ENCODE measurements at places on chromosomes 7 and 10.

GRCh38 chr10:131102676-131103075 is 208.8 kb downstream of the TCERG1L start:
- no peaks in the 10 kb centered on the region for H3K4me1 ChIP-seq
- no peaks in the 10 kb centered on the region for H3K36me3 ChIP-seq
- no peak overlapping the region for H3K27ac ChIP-seq
- DNase-seq, result no peak
- no peaks in the 10 kb centered on the region for H3K27me3 ChIP-seq

DNA sequence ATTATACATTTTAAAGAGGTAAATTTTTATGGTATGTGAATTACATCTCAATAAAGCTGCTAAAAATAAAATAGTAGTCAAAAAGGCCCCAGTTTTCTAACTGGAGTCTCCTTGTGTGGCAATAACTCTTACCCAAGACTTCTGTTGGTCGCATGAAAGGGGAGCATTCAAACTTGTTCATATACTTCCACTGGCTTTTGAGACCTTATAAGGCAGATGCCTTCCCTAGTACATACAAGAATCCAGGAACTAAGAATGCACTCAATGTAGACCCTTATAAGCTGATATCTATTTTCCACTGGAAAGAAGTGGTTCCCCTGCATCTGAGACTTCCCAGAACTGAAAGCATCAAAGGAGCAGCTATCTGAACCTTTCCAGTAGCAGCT is 13.0 kb downstream of the BCAP29 start:
- no peak for DNase-seq
- H3K4me3 ChIP-seq, result no peak overlapping the region
- H3K4me1 ChIP-seq, result no peaks in the 10 kb centered on the region

DNA sequence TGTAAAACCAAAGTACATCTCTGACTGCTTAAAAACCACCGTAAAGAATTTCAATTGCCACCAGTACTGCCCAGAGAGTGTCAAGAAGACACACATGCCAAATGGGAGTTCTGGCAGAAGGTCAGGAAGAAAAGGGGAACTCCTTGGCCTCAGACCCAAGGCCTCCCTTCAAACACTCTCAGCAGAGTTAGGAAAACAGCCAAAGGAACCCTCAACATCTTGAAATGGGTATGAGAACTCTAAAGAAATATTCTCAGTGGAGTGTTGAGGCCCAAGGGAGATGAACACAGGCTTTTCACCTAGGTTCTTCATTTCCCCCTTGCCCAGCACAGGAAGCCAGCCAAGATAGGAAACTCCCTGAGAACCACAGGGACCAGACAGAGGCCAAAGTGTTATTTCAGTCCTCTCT is 96.1 kb upstream of the ASAH2 start:
- no peak overlapping the region for H3K27ac ChIP-seq
- H3K27me3 ChIP-seq, result no peaks in the 10 kb centered on the region
- peaks cover 2% of the 10 kb centered on the region for H3K36me3 ChIP-seq
- H3K4me1 ChIP-seq, result no peaks in the 10 kb centered on the region
- no peak overlapping the region for H3K4me3 ChIP-seq

DNA sequence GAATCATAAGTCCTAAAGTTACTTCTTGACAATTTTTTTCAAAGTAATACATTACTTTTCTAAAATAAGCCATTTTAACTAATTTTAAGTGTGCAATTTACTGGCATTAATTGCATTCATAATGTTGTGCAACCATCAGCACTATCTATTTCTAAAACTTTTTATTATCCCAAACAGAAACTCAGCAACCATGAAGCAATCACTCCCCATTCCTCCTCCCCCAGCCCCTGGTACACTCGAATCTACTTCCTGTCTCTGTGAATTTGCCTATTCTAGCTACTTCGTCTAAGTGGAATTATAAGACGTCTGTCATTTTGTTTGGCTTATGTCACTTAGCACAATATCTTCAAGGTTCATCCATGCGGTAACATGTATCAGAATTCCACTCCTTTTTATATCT is 84.9 kb downstream of the MKX start:
- no peaks in the 10 kb centered on the region for H3K4me1 ChIP-seq
- no peaks in the 10 kb centered on the region for H3K27me3 ChIP-seq
- no peak for DNase-seq
- H3K4me3 ChIP-seq, result no peak overlapping the region

DNA sequence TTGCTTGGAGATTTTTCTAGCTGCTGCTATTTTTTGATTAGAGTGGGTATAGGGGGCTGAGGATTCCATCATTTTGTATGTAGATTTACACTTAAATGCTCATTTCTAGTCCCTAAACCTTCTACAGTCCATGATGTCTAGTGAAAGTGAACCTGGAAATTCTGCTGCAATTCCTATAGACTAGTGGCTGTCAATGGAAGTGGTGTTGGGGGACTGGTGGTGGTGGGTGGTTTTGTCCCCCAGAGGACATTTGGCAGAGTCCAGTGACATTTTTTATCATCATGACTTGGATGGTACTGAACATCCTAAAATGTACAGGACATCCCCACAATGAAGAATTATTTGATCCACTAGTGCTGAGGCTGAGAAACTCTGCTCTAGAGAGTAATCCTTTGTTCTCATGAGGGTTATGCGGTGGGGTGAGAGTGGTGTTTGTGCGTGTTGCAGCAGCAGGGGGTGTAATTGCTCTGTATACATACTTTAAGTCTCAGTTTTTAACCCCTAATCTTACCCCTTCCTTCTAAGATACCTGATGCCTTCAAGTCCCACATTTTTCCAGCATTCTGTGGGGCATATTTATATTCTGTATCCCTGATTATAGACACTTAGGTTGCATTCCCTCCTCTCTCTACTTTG is 35.0 kb downstream of the KIF11 start:
- H3K27me3 ChIP-seq, result no peaks in the 10 kb centered on the region
- DNase-seq, result no peak
- H3K4me3 ChIP-seq, result no peak overlapping the region
- H3K27ac ChIP-seq, result no peak overlapping the region

GRCh38 chr7:1977059-1977875 is 255.5 kb downstream of the MAD1L1 start:
- no peak overlapping the region for H3K4me3 ChIP-seq
- no peak overlapping the region for H3K27ac ChIP-seq
- no peaks in the 10 kb centered on the region for H3K4me1 ChIP-seq
- H3K36me3 ChIP-seq, result no peaks in the 10 kb centered on the region

- no peaks in the 10 kb centered on the region for H3K4me1 ChIP-seq
- H3K4me3 ChIP-seq, result no peak overlapping the region
- DNase-seq, result no peak
- H3K27me3 ChIP-seq, result no peaks in the 10 kb centered on the region
Observed at GRCh38 chr10:35035606-35036005, 54.5 kb downstream of the CUL2 start.

GRCh38 chr7:90671571-90671970 is 75.5 kb downstream of the CDK14 start:
- DNase-seq, result no peak
- no peaks in the 10 kb centered on the region for H3K36me3 ChIP-seq
- H3K4me1 ChIP-seq, result no peaks in the 10 kb centered on the region
- no peaks in the 10 kb centered on the region for H3K27me3 ChIP-seq

DNA sequence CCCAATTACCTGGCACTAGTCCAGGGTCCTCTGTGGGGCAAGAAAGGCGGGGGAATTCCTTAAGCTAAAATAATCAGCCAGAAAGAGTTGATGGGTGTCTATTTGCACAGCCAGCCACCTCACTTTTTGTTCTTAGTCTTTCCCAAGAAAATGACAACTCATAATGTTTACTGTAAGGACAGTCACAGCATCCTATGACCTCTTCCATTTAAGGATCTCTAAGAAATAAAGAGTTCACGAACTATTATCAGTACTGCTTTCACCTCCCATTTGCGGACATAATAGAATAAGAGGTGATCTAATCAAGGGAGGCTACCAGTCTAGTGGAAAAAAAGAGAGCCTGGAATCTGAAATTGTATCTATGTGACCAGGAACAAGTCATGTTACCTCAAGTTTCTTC is 72.4 kb upstream of the LRRC17 start:
- no peaks in the 10 kb centered on the region for H3K36me3 ChIP-seq
- no peaks in the 10 kb centered on the region for H3K4me1 ChIP-seq
- no peak for DNase-seq
- no peak overlapping the region for H3K27ac ChIP-seq
- H3K27me3 ChIP-seq, result peaks cover 1% of the 10 kb centered on the region

DNA sequence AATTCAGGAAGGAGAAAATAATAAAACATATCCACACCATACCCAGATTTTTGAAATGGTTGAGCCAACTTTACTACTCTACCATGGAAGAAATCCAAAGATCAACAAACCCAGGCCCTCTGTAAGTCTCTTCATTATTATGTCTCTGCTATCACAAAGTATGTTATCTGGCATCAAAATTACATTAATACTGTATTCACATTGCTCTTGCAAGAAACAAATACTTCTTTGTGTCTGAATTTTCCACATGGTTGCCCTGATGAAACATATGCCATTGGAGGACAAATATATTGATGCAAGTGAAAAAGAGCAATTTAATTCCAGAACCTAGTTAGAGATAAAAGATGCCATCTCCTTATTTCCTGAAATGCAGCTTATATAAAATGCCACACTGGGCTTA is 204.0 kb downstream of the FZD1 start:
- H3K27ac ChIP-seq, result no peak overlapping the region
- H3K36me3 ChIP-seq, result no peaks in the 10 kb centered on the region
- no peaks in the 10 kb centered on the region for H3K4me1 ChIP-seq
- H3K4me3 ChIP-seq, result no peak overlapping the region
- no peaks in the 10 kb centered on the region for H3K27me3 ChIP-seq
